ENCODE measurements at places on chromosomes 12 and 14.

GRCh38 chr14:24813089-24813815, 179.3 kb upstream of the GZMB start:
- no peak for DNase-seq

DNA sequence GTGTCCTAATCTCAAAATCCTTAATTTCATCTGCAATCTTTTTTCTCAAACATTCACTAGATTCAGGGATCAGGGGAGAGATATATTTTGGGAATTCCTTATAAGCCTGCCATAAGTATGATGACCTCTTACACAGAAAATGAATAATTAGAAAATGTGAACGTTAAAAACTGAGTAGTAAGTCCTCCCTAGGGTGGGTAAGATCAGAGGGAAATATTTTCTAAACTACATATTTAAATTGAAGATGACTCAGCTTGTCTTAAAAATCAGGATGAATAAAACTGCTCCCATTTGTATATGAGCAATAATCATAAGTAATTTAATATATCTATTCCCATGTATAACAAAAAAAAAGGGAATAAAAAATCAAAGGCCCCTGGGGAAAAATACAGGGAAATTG, 935.5 kb downstream of the TMTC2 start:
- no peak for DNase-seq

- no peak for DNase-seq
Measured at GRCh38 chr12:24838531-24838950, 110.4 kb downstream of the BCAT1 start.

DNA sequence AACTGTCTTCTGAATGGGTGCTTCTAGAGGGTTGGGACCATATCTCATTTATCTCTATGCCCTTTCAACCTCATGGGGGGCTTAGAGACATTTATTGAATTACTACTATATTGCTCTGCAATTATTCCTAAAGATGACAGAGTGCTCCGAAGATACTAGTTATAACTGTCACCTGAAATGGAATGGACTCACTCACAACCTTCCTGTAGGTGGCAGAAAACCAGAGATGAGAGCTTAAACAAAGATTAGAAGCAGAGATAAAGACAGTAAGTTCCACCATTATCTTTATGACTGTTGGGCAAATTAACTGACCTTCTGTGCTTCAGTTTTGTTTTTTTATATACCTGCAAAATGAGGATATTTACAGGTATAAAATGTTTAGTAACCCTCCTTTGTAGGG, 31.5 kb upstream of the GTF2A1 start:
- no peak for DNase-seq

- no peak for DNase-seq
Measured at GRCh38 chr12:108194585-108194984, 65.5 kb downstream of the WSCD2 start.

DNA sequence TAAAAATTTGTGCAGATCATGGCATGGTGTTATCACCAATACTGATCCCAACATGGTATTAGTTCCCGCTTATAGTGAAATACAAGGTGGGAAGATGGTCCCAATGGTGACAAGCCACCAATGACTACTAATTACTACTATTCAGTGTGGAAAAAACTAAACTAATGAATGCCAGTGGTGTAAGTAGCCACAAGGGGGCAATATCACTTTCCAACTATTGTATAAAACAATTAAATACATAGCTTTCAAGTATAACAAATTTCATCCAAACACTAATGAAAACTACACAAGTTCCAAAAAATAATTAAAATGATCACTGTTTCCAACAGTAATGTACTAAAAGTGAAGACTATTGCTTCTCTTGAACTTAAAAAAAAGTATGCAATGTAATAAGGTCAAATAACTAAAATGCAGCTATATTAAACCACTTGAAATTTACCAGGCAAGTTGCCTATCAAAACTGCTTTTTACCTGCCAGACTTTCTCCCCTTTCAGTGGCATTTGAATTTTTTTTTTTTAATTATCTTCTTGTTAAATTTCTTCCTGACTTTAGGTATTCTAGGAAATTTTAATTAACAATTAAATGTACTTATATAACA, 58.0 kb downstream of the PAPLN start:
- no peak for DNase-seq

DNA sequence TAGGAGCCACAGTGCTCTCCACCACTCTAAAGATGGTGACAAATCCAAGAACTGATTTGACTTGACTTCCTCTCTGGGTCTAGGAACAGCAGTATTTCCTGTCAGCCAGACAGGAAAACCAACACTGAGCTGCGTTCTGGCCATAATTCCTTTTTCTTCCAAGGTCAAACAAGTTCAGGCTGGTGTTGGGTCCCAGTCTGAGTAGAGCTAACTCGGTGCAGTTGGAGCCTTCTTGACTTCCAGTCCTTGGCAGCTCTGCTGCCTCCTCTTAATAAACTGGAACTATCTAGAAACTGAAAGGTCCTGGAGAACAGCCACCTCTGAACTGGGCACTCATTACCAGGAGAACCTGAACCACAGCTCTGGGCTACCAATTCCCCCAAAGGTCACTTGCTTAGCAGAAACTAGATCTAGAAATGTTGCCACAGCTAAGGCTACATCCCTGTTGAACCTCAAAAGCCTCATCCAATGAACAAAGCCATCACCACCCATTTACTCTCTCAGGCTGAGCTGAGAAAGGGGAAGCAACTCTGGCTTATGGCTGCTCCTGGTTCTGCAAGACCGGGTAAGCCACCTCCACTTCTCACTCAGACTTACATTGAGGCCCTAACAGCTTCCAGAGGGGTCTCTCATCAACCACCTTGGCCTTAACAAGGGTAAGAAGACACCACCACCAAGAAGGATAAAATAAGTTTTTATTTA, 27.7 kb downstream of the MAX start:
- no peak for DNase-seq

GRCh38 chr12:132948146-132949066, 7.7 kb downstream of the ZNF605 start:
- DNase-seq = no peak

- no peak for DNase-seq
Measured at GRCh38 chr12:122942637-122943036, 23.6 kb downstream of the ABCB9 start.

GRCh38 chr14:33061667-33062325, 123.1 kb downstream of the NPAS3 start:
- DNase-seq = no peak

- DNase-seq = no peak
Measured at GRCh38 chr12:48189331-48190125, 6.1 kb downstream of the CCDC184 start.

DNA sequence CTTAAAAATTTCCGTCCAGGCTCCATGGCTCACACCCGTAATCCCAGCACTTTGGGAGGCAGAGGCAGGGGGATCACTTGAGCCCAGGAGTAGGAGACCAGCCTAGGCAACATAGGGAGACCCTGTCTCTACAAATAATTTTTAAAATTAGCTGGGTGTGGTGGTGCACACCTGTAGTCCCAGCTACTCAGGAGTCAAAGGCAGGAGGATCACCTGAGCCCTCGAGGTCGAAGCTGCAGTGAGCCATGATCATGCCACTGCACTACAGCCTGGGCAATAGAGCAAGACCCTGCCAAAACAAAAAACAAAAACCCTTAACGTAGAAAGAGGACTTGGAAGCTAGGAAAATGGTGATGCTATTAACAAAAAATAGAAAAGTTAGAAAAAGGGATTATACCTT, 2.0 kb upstream of the HECTD1 start:
- no peak for DNase-seq

GRCh38 chr14:28603606-28604005, 163.0 kb upstream of the FOXG1 start:
- no peak for DNase-seq

- DNase-seq = no peak
Measured at GRCh38 chr14:36827861-36828260, 166.2 kb downstream of the PAX9 start.

GRCh38 chr12:112413855-112414625, 4.6 kb upstream of the RPL6 start:
- DNase-seq = no peak

- DNase-seq = no peak
Measured at GRCh38 chr14:64289571-64289970, 4.6 kb downstream of the ESR2 start.

GRCh38 chr14:74527736-74528280, 34.2 kb downstream of the ISCA2 start:
- DNase-seq = no peak

DNA sequence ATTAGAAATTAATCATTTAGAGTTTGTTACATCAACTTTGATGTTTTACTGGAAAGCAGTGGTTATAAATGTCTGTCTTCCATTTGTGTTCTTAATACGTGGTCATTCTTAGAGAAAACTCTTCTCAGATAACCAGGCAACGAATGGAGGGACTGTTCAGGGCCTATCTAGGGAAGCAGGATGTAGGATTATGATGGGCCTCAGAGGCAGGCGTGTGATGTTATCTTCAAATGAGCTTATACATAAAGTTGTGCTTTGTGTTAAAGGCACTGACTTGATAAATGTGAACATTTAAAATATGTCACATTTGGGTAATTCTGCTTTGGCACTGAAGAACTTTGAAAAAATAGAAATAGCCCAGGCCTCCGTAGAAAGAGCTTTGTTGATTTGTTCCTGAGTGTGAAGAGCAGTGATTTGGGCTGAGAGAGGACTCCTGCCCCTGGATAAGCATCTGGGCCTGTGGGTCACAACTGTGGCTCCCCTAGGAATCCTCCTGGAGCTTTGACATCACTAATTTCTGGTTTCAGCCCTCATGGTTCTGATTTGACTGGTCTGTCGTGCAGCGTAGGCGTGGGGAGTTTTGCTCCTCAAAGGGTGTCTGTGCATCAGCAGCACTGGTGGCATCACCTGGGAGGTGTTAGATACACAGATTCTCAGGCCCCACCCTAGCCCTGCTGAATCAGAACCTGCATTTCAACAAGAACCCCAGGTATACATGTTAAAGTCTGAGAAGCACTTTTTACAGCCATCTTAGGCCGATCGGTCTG, 55.4 kb downstream of the SAMD4A start:
- DNase-seq = no peak

DNA sequence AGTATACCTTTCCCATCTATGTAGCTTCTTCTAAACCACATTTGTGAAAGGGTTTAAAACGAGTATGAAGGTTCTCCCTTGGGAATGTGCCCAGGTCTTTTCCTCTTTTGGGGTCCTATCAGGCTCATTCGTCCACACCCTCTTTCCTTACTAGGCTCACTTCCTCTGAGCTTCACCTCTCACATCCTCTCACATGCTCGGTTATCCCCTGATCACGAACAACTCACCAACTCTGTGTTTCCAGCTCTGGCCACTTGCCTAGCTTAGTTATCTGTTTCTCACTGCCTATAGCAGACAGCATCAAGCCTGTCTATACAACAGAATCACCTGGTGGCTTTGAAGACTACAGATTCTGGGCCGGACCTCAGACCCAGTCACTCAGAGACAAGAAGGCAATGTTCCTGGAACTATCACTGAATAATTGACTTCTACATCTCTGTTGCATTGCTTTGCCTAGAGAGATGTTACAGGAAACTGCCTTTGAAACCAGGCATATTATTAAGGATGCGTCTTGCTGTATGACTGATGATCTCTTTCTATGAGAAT, 158.2 kb downstream of the FOXN3 start:
- DNase-seq = no peak

DNA sequence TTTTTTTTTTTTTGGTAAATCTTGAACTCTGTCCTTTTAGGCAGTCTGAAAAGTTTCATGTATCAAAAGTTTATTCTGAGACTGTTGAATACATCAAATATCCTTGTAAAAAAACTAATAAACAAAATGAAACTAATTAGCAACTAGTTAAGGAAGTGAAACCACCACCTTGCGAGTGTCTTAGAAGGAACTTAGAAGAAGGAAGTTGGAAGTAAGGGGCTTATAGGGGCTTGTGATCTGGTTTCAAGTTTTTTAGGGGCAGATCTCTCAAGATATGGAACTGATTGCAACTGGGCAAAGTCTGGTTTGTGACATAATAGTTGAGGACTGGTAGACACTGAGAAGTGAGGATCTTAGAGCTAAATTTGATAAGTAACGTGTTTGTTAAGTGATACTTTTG, 748.8 kb downstream of the C12orf50 start:
- DNase-seq = no peak

GRCh38 chr14:59017285-59017965, 171.0 kb upstream of the DAAM1 start:
- no peak for DNase-seq

DNA sequence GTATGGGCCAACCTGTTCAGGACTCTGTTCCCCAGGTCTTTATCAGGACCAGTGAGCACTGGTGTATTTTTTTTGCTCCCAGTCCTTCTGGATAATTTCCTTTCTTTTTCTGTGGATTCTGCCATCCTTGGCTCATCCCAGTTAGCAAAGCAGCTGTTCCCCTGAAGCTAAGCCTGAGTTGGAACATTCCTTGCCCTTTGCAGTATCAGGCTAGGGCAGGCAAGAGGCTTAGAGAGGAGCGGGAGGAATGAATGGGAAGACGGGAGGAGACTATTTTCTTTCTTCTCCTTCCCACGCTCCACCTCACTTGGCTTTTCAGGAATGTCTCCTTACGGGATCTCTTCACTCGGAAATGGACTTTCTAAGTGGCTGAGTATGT, 29.2 kb downstream of the ERG28 start:
- no peak for DNase-seq

GRCh38 chr14:104386151-104386841, 193.3 kb upstream of the C14orf180 start:
- no peak for DNase-seq

GRCh38 chr14:55579724-55580469, at the start of gene KTN1:
Gene KTN1, plus strand, starts transcription at chr14:55580207. Its CDS starts 31,842 bp downstream, at chr14:55612049.
- no peak for DNase-seq

DNA sequence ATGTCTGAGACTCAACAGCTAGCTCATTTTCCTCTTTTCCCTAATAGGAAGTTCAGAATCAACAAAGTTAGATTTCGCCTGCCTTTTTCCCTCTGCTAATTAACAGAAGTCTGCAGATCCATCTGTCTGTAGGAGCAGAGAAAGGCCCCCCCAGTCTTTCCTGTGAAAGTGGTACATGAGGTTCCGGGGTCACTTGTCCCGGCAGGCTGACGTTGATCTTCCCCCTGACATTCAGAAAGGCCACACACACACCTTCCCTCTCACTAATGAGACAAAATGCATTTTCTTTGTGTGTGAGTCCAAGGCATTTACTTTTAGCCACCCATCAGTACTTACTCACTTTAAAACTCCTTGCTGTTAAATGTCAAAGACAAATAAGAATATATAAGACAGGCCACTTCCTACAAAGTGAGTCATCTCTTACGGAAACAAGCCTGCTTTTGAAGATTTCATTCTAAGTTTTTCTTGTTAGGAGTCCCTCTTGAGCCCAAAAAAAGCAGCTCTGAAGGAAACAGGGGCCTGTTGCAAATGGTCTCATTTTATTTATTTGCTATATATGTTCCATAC, 138.7 kb downstream of the TTC7B start:
- DNase-seq = no peak

- no peak for DNase-seq
Measured at GRCh38 chr14:100688598-100689461, 37.9 kb upstream of the DLK1 start.

GRCh38 chr14:63853831-63854293, 1.1 kb downstream of the SYNE2 start:
- no peak for DNase-seq
